Anterior cingulate cortex (tissue), 58 donors: ENCODE measurements at places on chromosomes 1 and 21.

DNA sequence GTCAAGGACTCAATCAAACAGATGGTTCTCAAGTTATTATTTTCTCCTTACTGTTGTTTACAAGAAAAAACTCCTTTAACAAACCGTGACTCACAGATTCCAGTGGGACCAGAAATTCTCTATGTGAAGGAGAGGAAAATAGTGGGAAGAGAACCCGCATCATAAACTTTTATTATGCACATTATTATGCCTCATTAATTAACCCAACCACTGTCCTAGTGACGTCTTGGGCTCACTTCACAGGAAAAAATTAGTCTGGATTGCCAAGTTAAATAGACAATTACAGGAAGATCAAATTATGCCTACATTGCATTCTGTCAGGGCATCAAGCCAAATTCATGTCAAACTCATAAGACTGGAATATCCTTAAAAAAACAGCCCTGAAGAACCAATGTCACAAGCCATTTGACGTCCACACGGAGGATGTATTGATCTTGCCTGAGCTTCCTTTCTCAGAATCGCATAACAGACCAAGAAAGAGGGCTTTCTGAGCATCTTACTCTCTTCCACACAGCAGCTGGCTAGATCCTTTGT, 347.8 kb downstream of the DUSP10 start:
- no peak for DNase-seq

GRCh38 chr1:186783193-186783592, 45.6 kb upstream of the PLA2G4A start:
- no peak for DNase-seq

GRCh38 chr1:222413436-222413835, 134.5 kb downstream of the HHIPL2 start:
- no peak for DNase-seq

DNA sequence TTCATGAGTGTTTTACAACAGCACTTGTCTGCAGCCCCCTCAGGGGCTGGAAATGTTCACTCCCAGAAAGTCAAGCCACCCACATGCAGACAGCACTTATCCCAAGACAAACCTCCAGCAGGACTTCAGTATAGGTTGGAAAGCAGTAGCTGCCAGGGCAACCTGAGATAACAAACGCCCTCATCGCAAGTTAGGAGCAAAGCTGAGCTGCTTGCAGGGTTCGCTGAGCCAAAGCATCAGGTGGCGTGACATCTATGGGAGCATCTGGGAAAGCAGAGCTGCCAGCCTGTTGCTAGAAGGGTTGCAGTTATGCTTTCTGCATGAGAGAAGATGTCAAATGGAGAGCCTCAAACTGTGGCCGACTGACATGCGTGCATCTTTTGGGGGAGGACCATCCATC, 4.2 kb upstream of the STXBP3 start:
- no peak for DNase-seq

- DNase-seq, result no peak
These were observed 26.4 kb upstream of the LRIG2 start for GRCh38 chr1:113046569-113046968.
